ENCODE measurements at places on chromosomes 7 and 10.

- DNase-seq, result no peak
- no peak overlapping the region for H3K27ac ChIP-seq
- no peaks in the 10 kb centered on the region for H3K36me3 ChIP-seq
Observed at GRCh38 chr10:116444527-116445142, 17.0 kb downstream of the PNLIPRP3 start.

DNA sequence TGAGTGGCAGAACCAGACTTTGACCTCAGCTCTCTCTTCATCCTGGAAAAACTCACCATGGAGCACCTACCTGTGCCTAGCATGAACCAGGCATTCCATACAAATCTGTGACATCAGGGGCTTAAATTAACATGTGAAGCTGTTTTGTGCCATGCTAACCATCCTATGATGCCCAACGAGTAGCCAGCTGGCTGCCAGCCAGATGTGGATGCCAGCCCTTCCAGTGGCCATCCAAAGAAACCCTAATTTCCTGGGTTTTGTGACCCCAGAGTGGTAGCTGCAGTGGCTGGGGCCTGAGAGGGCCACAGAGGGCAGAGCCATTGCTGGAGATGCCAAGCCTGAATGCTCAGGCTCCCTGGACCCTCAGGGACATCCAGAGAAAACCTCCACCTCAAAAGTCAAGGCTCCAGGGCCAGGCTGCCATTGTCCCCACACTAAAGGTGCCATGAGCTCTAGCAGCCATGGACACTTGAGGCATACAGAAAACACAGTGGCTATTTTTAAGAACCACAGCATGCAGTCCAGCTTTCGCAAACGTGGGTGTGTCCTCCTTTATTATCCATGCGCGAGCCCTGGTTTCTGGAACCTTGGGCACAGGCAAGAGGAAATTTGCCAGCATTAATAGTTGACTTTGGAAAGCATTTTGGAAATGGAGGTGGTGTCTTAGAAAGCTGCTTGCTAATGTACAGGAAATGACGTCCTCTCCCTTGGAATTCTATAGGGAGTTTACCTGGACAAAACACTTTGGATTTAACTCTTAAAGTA lies 6.0 kb downstream of the CPXM2 start:
- no peak overlapping the region for H3K4me3 ChIP-seq
- no peaks in the 10 kb centered on the region for H3K4me1 ChIP-seq
- no peak for DNase-seq
- H3K27ac ChIP-seq, result no peak overlapping the region
- H3K27me3 ChIP-seq, result peaks cover 12% of the 10 kb centered on the region

- DNase-seq, result no peak
- no peak overlapping the region for H3K4me3 ChIP-seq
- H3K27me3 ChIP-seq, result no peaks in the 10 kb centered on the region
- no peaks in the 10 kb centered on the region for H3K36me3 ChIP-seq
- H3K27ac ChIP-seq, result no peak overlapping the region
- no peaks in the 10 kb centered on the region for H3K4me1 ChIP-seq
Observed at GRCh38 chr10:68878496-68878895, 22.6 kb upstream of the DDX50 start.

DNA sequence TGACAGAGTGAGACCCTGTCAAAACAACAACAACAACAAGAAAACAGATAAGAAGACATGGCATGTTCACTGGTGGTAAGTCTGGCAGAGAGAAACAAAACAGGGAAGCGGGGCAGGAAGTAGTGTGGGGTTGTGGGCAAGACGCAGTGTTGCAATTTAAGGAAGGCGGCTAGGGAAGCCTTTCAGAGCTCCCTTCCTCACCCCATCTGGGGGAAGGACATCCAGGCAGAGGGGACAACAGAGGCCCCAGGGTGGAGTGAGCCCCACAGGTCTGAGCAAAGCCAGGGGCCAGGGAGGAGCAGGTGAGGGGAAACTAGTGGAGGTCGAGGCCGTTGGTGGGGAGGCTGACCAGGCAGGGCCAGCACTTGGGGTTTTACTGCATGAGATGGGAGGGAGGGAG lies 16.8 kb downstream of the LAT2 start:
- H3K27ac ChIP-seq, result no peak overlapping the region
- no peak for DNase-seq
- peaks cover 11% of the 10 kb centered on the region for H3K36me3 ChIP-seq
- no peaks in the 10 kb centered on the region for H3K4me1 ChIP-seq
- no peak overlapping the region for H3K4me3 ChIP-seq
- H3K27me3 ChIP-seq, result no peaks in the 10 kb centered on the region

DNA sequence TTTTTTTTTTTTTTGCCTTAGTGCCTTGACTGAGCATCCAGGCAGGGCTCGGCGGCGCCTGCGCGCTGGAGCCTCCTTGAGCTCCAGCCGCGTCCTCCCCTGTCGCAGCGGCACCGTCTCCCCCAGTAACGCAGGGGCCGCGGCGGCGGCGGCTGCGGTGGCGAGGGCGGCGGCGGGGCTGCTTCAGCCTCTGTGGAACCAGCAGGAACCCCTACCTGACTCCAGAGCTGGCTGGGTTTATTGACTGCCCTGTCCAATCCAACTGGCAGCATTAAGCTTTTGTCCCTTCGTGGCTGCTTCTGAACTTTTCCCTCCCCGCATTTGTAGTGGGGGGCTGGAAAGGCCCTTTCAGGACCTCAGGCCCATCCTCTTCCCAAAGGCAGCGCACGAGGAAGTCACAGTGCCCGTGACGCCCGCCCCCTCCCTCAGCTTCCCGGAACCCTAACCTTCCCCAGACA lies at the start of gene GPR85:
GPR85 (minus strand) TSS at position 397 of the 458 bp plus-strand sequence. CDS start 2,106 bp downstream, outside the sequence.
- H3K27ac ChIP-seq, result no peak within 1 kb of the TSS
- no peaks in the 10 kb centered on the region for H3K36me3 ChIP-seq
- H3K4me3 ChIP-seq, result peak within 1 kb of the TSS; percentile 32
- DNase-seq, result peak; percentile 42

DNA sequence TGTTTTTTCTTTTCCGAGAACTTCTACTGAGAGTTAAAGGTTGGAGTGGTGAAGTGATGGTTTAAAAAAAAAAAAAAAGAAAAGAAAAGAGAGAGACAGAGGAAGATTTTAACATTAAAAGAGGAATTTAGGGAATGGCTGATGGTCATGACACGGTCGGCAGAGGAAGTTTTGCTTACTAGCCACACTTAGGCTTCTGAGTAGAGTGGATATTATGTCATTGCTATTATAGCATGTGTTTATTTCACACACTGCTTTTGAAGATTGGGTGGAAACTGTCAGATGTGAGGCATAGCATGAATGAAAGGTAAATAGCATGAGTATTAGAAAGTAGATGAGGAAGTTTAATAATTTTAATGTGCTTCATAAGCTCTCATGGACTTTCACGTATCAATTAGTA lies 2.5 kb downstream of the KAT6B start:
- no peak for DNase-seq
- H3K27ac ChIP-seq, result no peak overlapping the region
- no peaks in the 10 kb centered on the region for H3K27me3 ChIP-seq

DNA sequence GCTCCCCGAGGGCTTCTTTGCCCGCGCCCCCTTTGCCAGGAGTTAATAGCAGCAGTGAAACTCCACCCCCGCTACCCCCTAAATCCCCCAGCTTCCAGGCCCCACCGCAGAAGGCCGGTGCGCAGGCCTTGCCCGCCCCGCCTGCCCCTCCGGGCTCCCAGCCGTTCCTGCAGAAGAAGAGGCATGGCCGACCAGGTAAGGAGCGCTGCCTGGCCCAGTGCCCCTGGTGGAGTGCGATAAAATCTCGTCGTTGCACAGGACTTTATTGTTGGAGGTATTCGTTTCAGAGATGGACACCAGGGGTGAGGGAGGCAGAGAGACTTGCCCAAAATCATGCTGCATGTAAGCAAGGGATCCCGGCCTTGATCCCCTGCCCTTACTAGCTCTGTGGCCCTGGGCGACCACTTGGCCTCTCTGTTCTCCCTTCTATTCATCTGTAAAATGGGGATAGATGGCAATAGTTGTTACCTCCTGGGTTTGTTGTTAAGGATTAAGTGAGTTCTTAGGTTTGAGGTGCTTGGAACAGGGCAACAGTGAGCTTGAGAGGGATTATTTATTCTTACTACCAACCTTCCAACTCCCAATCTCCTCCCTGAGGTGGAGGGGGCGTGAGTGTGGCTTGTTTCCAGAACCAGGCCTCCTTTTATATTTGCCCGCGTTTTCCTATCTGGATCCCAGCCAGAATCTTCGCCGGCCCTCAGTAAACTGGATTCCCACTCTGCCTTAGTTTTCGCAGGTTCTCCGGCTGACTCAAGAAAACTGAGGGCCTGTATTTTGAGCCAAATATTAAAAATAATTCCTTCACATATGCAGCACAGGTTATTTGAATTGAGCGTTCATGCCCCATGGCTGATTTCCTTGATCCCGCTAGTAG lies 78.3 kb downstream of the WIPF3 start:
- no peaks in the 10 kb centered on the region for H3K36me3 ChIP-seq
- H3K4me3 ChIP-seq, result no peak overlapping the region
- H3K27me3 ChIP-seq, result peaks cover 2% of the 10 kb centered on the region

DNA sequence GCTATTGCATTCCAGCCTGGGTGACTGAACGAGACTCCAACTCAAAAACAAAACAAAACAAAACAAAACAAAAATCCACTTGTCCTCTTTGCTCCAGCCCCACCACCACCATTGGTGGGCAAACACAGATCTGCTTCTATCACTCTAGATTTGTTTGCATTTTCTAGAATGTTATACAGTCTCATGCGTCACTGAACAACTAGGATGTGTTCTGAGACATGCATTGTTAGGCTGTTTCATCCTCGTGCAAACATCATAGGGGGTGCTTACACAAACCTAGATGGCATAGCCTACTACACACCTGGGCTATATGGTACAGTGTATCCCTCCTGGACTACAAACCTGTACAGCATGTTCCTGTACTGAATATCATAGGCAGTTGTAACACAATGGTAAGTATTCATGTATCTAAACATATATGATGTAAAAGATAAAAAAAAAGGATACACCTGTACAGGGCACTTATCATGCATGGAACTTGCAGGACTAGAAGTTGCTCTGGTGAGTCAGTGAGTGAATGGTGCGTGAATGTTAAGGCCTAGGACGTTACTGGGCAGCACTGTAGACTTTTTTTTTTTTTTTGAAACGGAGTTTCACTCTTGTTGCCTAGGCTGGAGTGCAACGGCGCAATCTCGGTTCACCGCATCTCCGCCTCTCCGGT lies 45.3 kb downstream of the BTBD16 start:
- H3K4me3 ChIP-seq, result no peak overlapping the region
- H3K36me3 ChIP-seq, result no peaks in the 10 kb centered on the region
- no peak overlapping the region for H3K27ac ChIP-seq
- H3K4me1 ChIP-seq, result no peaks in the 10 kb centered on the region

DNA sequence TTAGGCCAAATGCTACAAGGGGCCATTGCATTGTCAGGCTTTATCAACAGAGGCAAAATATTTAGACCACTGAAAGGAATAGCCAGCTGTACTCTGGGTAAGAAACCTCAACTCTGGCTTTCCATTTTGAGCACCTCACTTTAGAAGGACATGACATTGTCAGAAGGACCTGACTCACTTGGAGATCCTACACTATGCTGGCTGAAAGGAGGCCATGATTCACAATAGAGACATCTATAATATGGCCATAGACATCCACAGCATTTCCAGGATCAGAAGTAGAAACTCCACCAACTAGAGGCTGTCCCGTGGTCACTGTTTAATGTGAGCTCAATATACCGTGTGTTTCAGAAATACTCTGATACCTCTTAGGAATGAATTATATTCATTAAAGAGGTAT lies 140.9 kb downstream of the BTAF1 start:
- no peak for DNase-seq
- H3K4me1 ChIP-seq, result no peaks in the 10 kb centered on the region
- no peak overlapping the region for H3K27ac ChIP-seq
- no peak overlapping the region for H3K4me3 ChIP-seq

DNA sequence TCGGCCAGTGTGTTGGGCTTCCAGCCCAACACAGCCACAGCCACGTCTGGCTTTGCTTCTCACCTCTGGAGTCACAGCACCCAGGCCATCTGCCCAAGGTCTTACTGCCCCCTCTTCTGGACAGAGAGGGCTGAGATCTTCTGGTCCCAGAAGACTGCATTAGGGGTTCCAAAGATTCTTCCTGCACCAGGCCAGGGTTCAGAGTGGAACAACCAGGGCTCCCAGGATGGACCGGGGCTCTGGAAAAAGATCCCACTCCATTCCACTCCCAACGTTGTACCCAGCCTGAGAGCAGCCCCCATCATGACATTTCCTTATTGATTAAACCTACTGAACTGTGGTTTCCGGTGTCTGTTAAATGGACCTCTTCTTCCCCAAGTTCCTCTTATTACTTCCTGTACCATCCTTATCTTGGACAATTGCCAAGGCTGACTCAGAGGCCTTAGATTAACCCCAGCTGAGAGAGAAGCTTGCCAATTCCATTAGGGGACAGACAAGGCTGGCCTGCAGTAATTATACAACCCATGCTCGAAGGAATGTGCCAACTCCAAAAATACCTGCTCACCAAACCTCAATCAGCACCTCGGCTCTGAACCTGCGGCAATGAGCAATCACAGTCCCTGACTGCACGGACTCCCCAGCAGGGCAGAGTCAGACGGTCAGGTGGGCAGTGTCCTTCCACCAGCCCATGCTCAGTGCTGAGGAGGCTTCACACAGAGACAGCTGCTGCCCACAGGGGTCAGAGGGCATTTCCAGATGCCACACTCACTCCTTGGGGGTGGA lies 47.9 kb upstream of the NPFFR1 start:
- no peaks in the 10 kb centered on the region for H3K27me3 ChIP-seq
- no peaks in the 10 kb centered on the region for H3K4me1 ChIP-seq
- no peak overlapping the region for H3K27ac ChIP-seq
- no peaks in the 10 kb centered on the region for H3K36me3 ChIP-seq
- H3K4me3 ChIP-seq, result no peak overlapping the region
- DNase-seq, result no peak

DNA sequence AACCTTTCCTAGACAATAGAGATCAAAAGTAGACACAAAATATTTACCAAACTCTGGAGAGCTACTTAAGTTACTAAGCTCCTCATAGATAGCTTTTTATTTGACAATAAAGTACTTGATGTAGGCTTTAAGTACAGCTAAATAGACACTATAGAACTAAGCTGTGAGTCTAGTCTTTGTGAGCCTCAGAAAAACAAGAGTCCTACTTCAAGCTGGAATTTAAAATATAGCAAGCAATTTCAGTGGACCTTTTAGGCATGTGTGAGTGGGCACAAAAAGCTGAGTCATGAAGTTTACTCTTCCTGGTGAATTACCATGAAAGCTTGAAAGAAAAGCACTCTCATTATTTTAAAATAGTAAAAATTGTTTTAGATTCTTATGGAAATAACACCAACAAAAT lies 76.1 kb downstream of the ADD3 start:
- no peaks in the 10 kb centered on the region for H3K27me3 ChIP-seq
- peak overlapping the region; percentile 4 for H3K27ac ChIP-seq
- H3K36me3 ChIP-seq, result peaks cover 6% of the 10 kb centered on the region
- no peak overlapping the region for H3K4me3 ChIP-seq
- no peak for DNase-seq
- H3K4me1 ChIP-seq, result peaks cover 62% of the 10 kb centered on the region
